ENCODE measurements at places on chromosomes 7 and 10.

DNA sequence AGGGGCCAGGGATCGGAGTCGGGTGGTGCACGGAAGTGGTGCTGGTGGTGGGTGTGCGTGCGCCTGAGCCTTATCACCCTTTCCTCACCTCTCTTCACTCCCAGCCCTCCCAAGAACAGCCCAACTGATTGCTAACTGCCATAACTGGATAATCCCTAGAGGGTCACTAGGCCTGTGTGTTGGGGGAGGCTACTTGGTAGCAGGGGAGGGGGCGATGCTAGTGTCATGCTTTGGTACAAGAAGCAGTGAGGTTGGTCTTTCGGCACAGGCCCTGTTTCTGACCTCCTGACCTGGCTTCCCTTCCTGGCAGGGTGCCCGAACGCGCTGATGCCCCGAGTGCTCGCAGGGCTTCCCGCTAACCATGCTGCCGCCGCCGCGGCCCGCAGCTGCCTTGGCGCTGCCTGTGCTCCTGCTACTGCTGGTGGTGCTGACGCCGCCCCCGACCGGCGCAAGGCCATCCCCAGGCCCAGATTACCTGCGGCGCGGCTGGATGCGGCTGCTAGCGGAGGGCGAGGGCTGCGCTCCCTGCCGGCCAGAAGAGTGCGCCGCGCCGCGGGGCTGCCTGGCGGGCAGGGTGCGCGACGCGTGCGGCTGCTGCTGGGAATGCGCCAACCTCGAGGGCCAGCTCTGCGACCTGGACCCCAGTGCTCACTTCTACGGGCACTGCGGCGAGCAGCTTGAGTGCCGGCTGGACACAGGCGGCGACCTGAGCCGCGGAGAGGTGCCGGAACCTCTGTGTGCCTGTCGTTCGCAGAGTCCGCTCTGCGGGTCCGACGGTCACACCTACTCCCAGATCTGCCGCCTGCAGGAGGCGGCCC, 652 bp downstream of the KAZALD1 start:
- no peaks in the 10 kb centered on the region for H3K36me3 ChIP-seq
- peak overlapping the region; percentile 70 for H3K4me3 ChIP-seq
- no peaks in the 10 kb centered on the region for H3K27me3 ChIP-seq
- H3K4me1 ChIP-seq: peaks cover 13% of the 10 kb centered on the region
- H3K27ac ChIP-seq: peak overlapping the region; percentile 97

DNA sequence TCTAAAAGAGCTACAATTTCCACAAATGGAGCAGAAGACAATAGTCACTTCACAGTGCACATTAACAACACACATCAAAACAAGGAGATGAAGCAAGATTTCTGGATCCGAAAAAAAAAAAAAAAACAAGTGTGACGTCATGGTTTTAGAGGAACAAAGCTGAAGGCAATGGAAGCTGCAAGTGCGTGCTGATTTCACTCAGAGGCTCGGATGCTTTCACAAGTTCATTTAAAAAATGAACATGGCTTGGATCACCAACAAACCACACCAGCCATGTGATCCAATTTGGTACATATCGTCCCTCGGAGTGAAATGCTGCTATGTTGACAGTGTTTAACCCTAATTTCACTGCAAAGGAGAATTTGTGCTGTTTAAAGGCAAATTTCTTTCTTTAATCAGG, 337.0 kb upstream of the PRKCQ start:
- H3K27ac ChIP-seq: no peak overlapping the region
- no peak overlapping the region for H3K4me3 ChIP-seq
- H3K4me1 ChIP-seq: no peaks in the 10 kb centered on the region
- H3K36me3 ChIP-seq: no peaks in the 10 kb centered on the region
- peak; percentile 68 for DNase-seq

DNA sequence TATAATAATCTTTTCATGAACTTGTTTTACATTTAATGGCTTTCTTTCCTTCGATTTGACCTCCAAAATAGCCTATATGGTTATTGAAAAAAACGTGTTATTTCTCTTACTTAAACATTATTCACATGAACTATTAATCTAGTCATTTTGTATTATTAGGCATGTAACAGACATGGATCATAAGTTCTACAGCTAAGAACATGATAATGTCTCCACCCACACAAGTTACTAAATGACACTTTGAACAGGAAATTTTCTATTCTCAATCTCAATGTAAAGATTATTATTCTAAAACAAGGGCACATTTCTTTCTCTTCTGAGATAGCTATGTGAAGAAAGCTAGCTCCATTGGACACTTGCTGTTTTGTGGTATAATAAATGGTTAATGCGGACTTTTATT, 10.0 kb downstream of the LAMB4 start:
- peaks cover 2% of the 10 kb centered on the region for H3K4me1 ChIP-seq
- H3K36me3 ChIP-seq: no peaks in the 10 kb centered on the region
- no peaks in the 10 kb centered on the region for H3K27me3 ChIP-seq
- H3K4me3 ChIP-seq: no peak overlapping the region
- DNase-seq: no peak

- no peak overlapping the region for H3K4me3 ChIP-seq
- H3K27ac ChIP-seq: peak overlapping the region; percentile 59
- H3K36me3 ChIP-seq: peaks cover 48% of the 10 kb centered on the region
- DNase-seq: peak; percentile 58
Measured at GRCh38 chr7:99392659-99393354, 15.6 kb downstream of the PDAP1 start.

DNA sequence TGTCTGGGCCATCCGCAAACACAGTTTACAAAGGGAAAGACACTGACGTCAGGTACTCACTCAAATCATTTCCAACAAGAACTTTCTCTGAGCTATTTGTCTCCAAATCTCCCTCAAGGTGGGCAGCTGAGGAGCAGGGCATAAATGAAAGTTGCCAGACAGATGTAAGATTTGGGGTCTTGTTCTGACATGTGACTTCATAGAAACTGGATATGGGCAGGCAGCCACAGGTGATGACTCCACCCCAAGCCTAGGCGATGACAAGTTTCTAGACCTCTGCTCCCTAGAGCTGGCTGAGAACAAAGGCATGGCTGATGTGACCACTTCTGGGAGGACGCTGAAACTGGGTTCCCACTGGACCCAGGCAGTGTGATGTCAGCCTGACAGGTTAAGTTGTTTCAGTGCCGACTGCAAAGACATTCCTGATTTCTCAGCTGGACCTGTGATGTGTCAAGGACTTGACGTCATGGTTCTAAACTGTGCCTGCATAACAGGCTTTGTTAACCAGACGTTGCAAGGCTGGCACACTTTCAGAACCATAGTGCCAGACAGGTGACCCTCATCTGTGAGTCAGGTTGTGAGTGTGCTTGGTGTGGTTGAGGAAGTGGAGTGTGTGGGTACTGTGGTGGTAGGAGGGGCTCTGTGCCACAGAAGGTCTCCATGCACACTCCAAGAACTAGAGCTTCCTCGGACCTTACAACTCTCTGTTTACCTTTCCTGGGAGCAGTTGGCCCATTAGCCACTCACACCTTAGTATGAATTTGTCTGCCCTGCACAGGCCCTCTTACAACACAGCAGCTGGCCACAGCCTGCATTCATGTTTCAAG, 39.9 kb upstream of the EBF3 start:
- no peak overlapping the region for H3K4me3 ChIP-seq
- H3K4me1 ChIP-seq: no peaks in the 10 kb centered on the region
- H3K27me3 ChIP-seq: peaks cover 2% of the 10 kb centered on the region
- no peak overlapping the region for H3K27ac ChIP-seq

- no peaks in the 10 kb centered on the region for H3K27me3 ChIP-seq
- H3K27ac ChIP-seq: no peak overlapping the region
- no peaks in the 10 kb centered on the region for H3K36me3 ChIP-seq
- H3K4me1 ChIP-seq: no peaks in the 10 kb centered on the region
- DNase-seq: peak; percentile 32
Measured at GRCh38 chr7:138169441-138169851, 93.2 kb downstream of the AKR1D1 start.

GRCh38 chr7:66348959-66349358, 143.8 kb downstream of the TPST1 start:
- no peak overlapping the region for H3K4me3 ChIP-seq
- H3K27ac ChIP-seq: no peak overlapping the region
- no peaks in the 10 kb centered on the region for H3K4me1 ChIP-seq
- DNase-seq: no peak
- H3K27me3 ChIP-seq: no peaks in the 10 kb centered on the region

DNA sequence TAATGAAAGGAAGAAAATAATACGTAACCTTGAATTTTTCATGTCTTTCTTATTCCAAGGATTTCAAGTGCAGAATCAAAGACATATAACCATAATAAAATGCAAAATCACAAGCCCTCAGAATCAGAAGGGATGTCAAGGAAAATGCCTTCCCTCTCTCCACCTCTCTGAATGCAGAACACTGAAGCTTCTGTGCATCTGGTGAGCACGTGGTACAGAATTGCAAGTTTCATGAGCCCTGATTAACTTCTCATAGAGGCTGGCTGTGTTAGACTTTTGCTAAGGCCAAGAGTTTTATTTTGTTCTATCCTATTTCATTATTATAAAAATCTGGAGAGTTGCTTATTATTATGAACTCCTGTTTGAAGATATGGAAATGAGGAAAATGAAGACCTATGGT, 533.7 kb upstream of the POM121L12 start:
- H3K4me1 ChIP-seq: no peaks in the 10 kb centered on the region
- H3K27me3 ChIP-seq: no peaks in the 10 kb centered on the region
- no peak overlapping the region for H3K27ac ChIP-seq
- H3K4me3 ChIP-seq: no peak overlapping the region
- DNase-seq: no peak

GRCh38 chr7:18689551-18689950, 194.0 kb downstream of the HDAC9 start:
- no peak overlapping the region for H3K4me3 ChIP-seq
- H3K27me3 ChIP-seq: no peaks in the 10 kb centered on the region
- peak; percentile 25 for DNase-seq

GRCh38 chr7:130486954-130487436, 4.9 kb upstream of the MEST start:
- no peak overlapping the region for H3K27ac ChIP-seq
- no peaks in the 10 kb centered on the region for H3K27me3 ChIP-seq
- H3K4me1 ChIP-seq: peaks cover 4% of the 10 kb centered on the region
- DNase-seq: no peak

GRCh38 chr10:99170116-99170675, 65.5 kb downstream of the HPSE2 start:
- no peak overlapping the region for H3K4me3 ChIP-seq
- no peaks in the 10 kb centered on the region for H3K4me1 ChIP-seq
- H3K27ac ChIP-seq: no peak overlapping the region

DNA sequence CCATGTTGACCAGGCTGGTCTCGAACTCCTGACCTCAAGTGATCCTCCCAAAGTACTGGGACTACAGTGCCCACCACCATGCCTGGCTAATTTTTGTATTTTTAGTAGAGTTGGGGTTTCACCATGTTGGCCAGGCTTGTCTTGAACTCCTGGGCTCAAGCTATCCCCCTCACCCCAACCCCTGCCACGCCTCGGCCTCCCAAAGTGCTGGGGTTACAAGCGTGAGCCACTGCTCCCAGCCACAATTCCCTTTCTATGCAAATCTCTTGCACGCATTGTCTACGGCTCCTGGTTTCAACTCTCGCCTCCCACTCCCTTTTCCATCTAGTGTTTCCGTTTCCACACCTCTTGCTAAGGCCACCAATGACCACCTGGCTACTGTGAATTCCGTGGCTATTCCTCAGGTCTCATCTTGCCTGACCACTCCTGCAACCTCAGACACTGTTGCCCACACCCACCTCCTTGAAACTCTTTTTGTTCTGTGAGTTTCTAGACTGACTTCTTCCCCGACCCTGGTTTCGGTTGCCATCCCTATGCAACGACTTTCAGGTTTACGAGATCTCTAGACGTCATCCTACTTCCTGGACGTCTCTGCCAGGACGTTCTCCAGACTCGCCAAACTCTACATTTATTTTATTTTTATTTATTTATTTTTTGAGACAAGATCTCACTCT, 3.4 kb downstream of the CLDN3 start:
- no peaks in the 10 kb centered on the region for H3K4me1 ChIP-seq
- H3K27me3 ChIP-seq: peaks cover 19% of the 10 kb centered on the region
- no peak overlapping the region for H3K27ac ChIP-seq
- no peak overlapping the region for H3K4me3 ChIP-seq
- DNase-seq: no peak
- no peaks in the 10 kb centered on the region for H3K36me3 ChIP-seq

- H3K4me3 ChIP-seq: no peak overlapping the region
- H3K4me1 ChIP-seq: no peaks in the 10 kb centered on the region
- no peak overlapping the region for H3K27ac ChIP-seq
- no peaks in the 10 kb centered on the region for H3K36me3 ChIP-seq
- no peaks in the 10 kb centered on the region for H3K27me3 ChIP-seq
- DNase-seq: peak; percentile 45
Measured at GRCh38 chr7:110157631-110158362, 933.1 kb upstream of the LRRN3 start.

GRCh38 chr10:43069579-43069978, 7.3 kb upstream of the RET start:
- peaks cover 7% of the 10 kb centered on the region for H3K27me3 ChIP-seq
- no peak for DNase-seq
- H3K4me1 ChIP-seq: no peaks in the 10 kb centered on the region
- no peak overlapping the region for H3K27ac ChIP-seq

DNA sequence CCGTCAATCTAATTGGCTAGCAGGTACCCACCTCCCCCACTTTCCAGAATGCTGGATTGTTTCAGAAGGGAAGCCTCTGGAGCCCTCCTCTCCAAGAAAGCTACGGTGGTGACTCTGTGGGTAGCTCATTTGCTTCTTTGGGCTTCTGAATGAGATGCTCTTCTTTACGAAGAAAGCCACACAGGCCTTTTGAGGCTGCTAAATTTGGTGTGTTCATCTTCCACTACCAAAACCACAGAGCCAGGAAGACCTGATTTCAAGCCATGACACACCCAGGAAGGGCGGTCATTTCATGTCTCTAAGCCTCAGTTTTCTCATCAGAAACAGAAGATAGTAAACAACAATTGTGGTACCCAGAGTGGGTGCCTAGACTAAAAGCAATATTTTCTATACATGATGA, 901.2 kb downstream of the KCNMA1 start:
- no peaks in the 10 kb centered on the region for H3K4me1 ChIP-seq
- H3K27me3 ChIP-seq: no peaks in the 10 kb centered on the region
- H3K4me3 ChIP-seq: no peak overlapping the region
- no peaks in the 10 kb centered on the region for H3K36me3 ChIP-seq

DNA sequence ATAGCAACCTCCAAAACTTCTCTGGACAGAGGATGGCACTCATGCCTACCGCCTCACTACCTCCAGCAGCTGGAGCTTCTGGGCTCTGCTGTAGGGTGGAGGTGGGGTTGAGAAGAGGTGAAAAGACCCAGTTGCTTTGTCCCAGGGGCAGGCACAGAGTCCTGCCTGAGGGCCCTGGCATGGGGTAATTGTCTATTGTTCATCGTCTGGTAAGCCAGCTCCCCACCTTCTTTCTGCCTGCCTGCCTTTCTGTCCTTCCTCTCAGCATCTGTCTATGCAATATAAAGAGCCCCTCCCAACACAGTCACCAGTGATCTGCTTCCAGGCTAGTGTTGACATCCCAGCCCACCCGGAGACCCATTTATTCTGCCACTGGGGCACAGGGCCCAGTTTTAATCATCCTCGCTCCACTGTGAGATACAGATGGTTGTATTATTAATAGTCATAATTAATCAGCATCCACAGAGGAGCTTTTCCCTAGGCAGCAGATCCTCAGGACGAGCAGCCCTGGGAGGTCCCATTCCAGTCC, 39.0 kb downstream of the ZMIZ1 start:
- no peak for DNase-seq
- H3K36me3 ChIP-seq: peaks cover 6% of the 10 kb centered on the region
- no peak overlapping the region for H3K4me3 ChIP-seq
- H3K27ac ChIP-seq: no peak overlapping the region
- no peaks in the 10 kb centered on the region for H3K27me3 ChIP-seq

- H3K4me1 ChIP-seq: peaks cover 46% of the 10 kb centered on the region
- DNase-seq: peak; percentile 77
- no peaks in the 10 kb centered on the region for H3K36me3 ChIP-seq
- H3K4me3 ChIP-seq: no peak overlapping the region
- peak overlapping the region; percentile 90 for H3K27ac ChIP-seq
- H3K27me3 ChIP-seq: no peaks in the 10 kb centered on the region
Measured at GRCh38 chr7:2821842-2822507, 22.1 kb downstream of the GNA12 start.
